Foreskin melanocyte (primary cell): ENCODE measurements at places on chromosomes 6 and 20.

DNA sequence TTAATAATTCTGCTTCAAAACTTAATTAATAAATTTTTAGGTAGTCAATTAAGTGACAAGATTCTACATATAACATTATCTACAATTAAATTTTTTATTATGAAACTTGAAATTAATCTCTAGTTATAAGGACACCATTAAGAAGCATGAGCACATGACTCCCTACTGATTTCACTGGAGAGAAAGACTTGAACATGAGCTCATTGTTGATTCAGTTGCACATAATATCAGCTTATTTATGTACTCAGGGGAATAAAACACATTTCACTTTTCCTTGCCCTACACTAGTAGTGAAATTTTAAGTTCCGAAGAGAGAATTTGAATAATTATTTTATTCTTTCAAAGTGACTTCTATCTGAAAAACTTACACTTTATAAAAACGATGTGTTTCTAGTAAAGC is 370.2 kb upstream of the EPHA7 start:
- DNase-seq, result no peak

DNA sequence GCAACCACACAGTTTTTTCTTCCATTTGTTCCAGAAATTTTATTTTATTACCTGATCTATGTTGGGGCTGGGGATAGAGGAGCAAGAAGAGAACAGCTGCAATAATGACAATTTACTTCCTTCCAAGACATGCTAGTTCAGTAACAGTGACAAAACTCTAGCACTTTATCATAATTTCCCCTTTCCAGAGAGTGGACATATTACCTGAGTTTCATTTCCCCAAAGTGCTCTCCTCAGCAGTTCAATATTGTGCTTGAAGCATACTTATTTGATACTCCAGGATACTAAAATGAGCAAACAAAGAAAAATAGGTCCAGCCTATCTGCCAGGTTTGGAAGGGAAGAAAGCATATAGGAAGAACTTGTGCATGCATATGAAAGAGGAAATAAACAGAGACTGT is 157.7 kb downstream of the ID4 start:
- DNase-seq, result no peak

DNA sequence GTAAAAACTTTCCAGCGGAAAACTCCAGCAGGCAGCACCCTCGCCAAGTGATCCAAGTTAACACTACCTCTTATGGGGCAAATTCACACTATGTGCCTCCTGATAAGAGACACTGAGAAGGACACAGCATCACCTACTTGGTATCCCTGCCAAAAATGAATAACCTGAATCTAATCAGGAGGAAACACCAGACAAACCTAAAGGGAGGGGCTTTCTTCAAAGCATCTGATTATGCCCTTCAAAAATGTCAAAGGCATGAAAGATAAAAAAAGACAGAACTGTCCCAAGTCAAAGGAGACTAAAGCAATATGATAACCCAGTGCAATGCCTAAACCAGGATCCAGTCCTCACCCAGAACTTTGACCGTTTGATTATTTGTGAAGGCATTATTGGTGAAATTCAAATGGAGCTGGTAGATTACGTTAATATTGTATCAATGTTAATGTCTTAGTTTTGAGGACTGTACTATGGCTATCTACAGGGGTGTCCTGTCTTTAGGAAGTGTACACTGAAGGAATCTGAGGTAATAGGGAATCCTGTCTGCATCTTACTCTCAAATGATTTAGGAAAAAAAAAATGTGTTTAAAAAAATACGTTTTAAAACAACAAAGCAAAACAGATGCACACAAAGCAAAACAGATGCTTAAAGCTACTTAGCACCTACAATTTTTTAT is 8.3 kb downstream of the TBC1D7 start:
- DNase-seq, result no peak

DNA sequence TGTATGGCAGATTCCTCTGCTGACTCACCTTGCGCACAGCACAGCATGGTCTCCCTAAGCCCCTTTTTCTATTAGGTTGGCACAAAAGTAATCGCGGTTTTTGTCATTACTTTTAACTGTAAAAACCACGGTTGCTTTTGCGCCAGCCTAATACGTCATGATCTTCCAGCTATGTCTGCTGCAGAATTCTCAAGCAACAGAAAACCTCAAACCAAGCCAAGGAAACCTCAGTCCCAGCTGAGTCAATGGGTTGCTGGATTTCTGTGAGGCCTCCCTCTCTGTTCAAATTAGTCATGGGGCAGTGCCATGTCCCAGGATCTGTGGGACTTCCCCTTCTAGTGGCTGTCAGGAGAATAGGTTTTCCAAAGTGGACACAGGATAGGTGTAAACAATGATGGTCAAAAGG is 15.7 kb upstream of the ENPP1 start:
- DNase-seq, result no peak

DNA sequence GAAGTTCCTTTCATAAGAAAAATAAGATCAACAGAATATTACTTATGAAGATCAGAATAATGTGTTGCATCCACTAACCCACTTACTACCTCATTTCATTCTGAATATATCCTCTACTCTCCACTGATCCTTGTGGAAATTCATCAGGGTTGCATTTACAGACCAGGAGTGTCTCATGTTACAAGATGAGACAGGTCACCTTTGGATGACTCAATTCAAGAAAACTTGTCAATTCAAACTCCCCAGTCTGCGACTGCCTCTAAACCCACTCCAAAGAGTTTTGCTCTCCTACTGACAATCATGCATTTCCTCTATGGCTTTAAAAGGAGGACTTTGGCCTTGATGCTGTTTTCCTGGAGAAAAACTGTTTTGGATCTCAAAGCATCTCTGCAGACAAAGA is 68.4 kb downstream of the ID4 start:
- no peak for DNase-seq

DNA sequence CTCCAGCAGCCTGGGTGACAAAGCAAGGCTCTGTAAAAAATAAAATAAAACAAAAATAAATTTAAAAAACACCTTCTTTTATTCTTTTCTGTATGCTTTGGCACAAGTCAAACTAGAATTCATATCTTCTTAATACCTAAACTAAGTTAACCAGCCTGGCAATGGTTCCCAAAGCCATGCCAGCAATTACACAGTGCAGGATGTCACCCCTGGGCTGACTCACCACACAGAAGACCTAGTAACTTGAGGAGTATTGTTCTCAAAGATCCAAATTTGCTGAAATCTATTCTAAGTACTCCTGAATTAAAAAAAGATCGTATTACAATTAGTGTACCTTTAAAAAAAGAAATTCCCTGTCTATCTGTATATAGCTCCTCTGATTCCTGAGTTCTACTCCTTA is 162.7 kb upstream of the SGK1 start:
- no peak for DNase-seq

DNA sequence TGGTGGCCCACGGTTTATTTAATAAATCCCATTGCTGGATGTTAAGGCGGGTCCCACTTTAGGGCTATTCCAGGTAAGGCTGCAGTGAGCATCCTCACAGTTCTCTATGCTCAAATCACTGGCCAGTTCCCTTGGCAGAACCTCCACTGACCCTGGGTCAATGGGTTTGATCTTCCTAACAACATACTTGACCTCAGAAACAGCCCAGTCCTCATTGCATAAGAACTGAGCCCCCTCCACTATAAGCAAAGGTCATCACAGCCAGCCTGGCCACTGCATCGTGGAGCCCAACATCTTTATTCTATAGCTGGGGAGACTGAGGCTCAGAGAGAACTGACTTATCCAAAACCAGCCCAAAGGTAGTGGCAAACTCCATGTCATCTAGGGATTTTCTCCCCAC is 4.3 kb upstream of the BPIFB1 start:
- no peak for DNase-seq

DNA sequence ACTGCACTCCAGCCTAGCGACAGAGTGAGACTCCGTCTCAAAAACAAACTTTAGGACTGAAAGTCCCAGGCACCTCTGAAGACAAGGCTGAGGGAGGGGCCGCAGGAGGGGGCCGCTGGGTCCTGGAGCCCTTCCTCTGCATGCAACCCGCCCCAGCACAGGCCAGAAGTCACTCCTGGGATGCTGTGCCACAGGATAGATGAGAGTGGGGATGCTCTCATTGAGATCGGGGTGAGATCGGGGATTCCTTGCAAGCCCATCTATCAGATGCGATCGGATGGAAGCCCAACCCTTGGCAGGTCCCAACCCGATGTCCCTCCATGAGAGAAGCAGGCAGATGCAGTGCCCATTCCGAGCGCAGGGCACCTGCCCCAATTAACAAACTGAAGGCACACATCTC is 66.5 kb downstream of the WDR27 start:
- no peak for DNase-seq
